Right cardiac atrium (tissue), 5 donors: ENCODE measurements at places on chromosomes 1 and 21.

DNA sequence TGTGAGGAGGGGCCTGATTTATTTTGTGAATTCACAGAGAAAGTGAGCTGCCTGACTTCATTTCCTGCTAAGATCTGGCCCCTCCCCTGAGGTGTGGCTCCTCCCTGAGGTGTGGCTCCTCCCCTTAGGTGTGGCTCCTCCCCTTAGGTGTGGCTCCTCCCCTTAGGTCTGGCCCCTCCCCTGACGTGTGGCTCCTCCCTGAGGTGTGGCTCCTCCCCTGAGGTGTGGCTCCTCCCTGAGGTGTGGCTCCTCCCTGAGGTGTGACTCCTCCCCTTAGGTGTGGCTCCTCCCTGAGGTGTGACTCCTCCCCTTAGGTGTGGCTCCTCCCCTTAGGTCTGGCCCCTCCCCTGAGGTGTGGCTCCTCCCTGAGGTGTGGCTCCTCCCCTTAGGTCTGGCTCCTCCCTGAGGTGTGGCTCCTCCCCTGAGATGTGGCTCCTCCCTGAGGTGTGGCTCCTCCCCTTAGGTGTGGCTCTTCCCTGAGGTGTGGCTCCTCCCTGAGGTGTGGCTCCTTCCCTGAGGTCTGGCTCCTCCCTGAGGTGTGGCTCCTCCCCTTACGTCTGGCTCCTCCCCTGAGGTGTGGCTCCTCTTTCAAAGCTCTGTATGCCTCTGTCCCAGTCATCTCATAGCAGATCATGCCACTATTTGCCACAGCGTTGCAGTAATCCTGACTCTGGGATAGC lies 26.9 kb upstream of the LRRC3 start:
- DNase-seq: no peak

GRCh38 chr1:160428655-160429054 lies 28.3 kb downstream of the VANGL2 start:
- peak; percentile 71 for DNase-seq

GRCh38 chr1:38361566-38361965 lies 315.0 kb upstream of the POU3F1 start:
- no peak for DNase-seq

DNA sequence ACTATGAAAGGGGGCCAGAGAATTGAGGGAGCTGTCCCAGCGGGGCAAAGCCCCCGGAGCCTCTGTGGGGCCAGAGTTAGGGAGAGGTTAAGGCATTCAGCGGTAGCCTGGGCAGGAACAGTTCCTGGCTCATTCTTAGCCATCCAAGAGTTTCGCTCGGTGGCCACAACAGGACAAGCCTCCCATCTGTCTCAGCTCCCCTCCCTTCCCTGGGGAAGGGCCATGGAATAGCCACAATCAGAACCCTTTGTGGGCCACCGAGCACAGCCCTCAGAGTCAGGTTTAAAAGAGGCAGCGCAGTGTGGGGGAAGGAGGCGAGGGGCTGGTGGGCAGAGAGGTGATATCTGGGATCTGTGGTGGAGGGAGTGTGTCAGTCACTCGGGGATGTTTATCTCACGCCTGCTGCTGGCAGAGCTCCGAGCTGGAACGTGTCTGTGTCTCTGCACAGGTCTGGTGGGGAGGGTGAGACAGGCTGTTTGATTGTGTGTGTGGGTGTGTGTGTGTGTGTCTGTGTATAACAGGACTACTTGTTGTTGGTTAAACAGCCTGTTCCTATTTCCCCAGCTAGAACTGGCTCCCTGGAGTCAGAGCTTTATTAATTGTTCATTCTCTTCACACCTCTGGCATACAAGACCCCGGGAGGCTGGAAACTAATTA lies 49.6 kb upstream of the GOLT1A start:
- DNase-seq: peak; percentile 80

DNA sequence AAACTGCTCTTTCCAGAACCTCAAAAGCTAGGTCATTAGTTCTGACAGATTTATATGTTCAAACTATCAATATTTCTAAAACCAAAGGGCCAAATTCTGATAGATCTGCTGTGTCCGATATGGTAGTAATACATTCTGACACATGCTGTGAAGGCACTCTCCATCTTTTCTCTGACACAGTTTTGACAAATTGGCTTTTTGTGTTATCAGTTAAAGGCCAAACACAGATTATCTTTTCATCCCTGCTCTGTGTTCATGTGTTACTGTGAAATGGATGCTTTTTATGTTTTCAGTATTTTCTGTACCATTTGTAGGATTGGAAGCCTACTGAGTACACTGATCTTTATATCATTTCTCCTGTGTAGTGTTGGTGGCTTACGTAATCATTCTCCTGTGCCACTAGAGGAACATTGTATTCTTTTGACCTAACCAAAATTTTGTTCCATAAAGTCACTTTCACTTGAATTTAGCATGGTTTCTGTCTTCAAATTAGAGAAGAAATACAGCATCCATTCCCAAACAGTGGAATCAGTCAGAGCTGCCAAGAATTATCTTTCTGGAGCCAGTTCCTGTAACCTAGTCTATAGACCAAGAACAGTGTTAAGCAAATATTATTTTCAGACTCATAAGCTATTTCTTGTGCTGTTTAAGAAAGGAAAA lies 137.2 kb downstream of the ADGRL2 start:
- DNase-seq: no peak

GRCh38 chr1:156844638-156845037 lies 14.3 kb downstream of the INSRR start:
- DNase-seq: no peak

GRCh38 chr1:9322661-9323244 lies 30.1 kb downstream of the SPSB1 start:
- peak; percentile 50 for DNase-seq

DNA sequence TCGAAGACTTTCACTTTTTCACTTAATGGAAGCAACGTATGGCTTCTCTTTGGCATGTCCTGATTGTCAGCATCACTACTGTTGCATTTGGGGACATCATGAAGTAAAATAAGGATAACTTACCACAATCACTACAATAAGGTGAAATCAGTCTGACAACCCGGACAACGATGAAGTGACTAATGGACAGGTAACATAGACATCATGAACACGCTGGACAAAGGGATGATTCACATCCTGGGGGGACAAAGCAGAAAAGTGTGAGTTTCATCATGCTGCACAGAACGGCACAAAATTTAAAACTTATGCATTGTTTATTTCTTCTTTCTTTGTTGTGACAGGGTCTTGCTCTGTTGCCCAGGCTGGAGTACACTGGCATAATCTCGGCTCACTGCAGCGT lies 53.9 kb downstream of the FH start:
- DNase-seq: no peak

DNA sequence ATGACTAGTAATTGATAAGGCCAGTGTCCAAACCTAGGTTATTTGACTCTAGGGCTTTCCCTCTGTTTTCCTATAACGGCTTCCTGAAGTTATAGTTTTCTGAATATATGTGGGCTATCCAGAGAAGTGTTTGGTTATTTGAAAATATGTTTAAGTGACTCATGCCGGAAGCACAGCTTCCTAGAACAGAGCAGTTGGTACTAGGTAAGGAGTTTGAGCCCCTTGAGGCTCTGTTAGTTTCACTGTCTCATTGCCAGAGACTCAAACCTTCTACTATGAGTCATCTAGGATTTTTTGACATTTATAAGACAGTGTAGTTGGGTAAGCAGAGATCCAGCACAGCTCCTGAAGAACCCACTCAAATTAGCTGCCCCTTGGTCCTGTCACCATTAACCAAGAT lies 27.1 kb upstream of the LEPR start:
- no peak for DNase-seq

- no peak for DNase-seq
Measured at GRCh38 chr1:26690576-26691031, 5.2 kb upstream of the ARID1A start.

- no peak for DNase-seq
Measured at GRCh38 chr1:97743129-97743528, 177.7 kb downstream of the DPYD start.

GRCh38 chr1:153395136-153395685 lies 4.3 kb upstream of the S100A8 start:
- DNase-seq: no peak

GRCh38 chr1:199742547-199742946 lies 285.0 kb upstream of the NR5A2 start:
- DNase-seq: no peak

GRCh38 chr1:29550119-29550841 lies 314.0 kb downstream of the PTPRU start:
- no peak for DNase-seq

- DNase-seq: no peak
Measured at GRCh38 chr21:16258844-16259611, 529.2 kb downstream of the USP25 start.

DNA sequence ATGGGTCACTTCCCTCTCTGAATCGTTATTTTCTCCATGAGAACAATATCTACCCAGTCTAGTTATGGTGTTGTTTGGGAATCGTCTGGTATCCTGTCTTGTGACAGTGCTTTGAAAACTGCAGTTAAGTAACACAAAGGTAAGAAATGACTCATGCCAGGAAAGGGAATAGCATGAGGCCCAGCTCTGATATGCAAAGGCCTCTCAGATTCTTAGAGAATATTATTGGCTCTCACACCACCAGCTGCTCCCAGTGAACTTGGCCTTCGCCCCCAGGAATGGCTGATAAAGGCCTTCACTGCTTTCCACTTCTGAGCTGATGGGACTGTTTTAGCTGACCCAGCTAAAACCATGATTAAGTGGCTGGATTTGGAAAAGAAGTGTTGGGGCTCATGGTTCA lies 27.1 kb downstream of the NEK2 start:
- DNase-seq: no peak

GRCh38 chr1:71494163-71494562 lies 413.3 kb upstream of the ZRANB2 start:
- no peak for DNase-seq

DNA sequence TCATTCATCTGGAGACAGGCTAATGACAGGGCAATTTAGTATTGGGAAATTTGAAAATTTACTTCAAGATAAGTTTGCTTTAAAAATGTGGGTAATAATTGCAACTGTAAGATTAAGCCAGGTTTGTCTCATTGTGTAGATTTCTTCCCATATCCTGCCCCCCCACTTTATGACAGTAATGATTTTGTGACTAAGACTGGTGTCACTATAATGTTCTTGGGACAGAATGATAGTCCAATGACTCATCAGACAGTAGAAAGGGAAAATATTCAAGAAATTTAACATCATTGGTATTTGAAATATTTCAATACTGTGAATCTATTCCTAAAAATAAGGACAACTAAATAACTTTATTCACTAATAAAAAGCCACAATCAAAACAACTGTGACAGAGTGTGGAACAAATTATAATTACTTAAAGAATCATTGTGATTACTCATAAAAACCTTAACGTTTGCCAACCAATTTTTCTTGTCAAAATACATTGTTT lies 36.7 kb downstream of the FH start:
- no peak for DNase-seq

DNA sequence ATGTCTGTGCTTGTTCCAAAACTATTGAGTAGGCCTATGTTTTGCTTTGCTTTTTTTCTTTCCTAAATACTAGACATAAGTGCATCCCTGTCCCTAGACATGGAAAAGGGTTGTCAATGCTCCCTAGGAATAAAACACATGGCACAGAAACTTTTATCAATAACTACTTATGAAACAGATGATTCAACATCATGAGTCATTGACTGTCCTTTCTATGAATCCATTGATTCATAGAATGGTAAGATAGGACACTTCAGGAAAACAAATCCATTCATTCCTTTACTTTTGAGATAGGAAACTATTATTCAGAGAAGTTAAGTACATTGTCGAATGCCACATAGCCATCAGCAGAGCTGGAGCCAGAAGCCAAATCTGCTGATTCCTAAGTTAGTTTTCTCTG lies 147.5 kb downstream of the TSEN15 start:
- no peak for DNase-seq

- no peak for DNase-seq
Measured at GRCh38 chr1:229851511-229851910, 215.5 kb upstream of the GALNT2 start.

DNA sequence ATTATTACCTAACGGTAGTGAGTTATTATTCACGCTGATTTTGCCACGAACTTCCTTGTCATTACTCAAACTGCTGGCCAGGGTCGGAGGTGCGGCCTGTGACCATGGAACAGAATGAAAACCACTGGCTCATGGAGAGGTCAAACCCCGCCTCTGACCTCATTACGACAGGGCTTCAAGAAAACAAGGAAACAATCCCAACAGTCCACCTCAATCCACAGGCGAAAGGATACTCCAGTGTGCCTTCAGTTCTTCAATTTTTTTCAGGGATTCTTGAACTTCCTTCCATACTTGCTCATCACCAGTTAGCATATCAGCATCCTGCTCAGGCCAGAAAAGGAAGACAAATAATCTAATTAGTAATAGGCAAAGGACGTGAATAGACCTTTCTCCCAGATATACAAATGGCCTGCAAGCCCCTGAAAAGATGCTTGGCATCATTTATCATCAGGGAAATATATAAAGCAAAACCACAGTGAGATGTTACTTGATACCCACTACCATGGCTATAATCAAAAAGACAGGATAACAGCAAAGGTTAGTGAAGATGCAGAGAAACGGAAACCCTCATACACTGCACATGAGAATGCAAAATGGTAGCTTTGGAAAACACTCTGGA lies 643.4 kb downstream of the SMYD3 start:
- DNase-seq: no peak

GRCh38 chr1:150444232-150444631 lies 43.0 kb upstream of the TARS2 start:
- no peak for DNase-seq

DNA sequence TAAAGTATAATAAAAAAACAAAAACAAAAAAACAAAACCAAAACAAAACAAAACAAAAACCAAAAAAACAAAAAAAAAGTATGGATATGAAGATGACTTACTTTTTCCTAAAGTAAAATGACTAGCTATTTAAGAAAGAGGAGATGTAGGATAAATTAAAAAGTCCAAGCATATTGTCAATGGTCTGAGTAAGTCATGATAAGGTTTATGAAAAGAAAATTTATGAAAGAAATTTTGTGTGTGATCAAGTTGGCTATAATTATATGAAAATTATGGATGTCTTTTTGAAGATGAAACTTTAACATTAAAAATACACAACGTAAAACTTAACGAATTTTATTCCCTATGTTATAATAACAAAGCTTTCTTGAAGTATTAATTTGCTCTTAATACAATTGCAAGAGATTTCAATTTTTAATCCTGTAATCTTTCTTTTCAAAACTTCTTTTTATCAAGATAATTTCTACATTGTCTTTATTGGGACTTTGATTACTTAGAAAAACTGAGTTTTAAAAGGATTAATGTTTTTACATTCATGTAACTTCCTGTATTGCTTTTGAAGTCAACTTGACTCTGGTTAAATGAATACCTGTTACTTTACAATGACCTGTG lies 200.9 kb upstream of the IVNS1ABP start:
- no peak for DNase-seq

DNA sequence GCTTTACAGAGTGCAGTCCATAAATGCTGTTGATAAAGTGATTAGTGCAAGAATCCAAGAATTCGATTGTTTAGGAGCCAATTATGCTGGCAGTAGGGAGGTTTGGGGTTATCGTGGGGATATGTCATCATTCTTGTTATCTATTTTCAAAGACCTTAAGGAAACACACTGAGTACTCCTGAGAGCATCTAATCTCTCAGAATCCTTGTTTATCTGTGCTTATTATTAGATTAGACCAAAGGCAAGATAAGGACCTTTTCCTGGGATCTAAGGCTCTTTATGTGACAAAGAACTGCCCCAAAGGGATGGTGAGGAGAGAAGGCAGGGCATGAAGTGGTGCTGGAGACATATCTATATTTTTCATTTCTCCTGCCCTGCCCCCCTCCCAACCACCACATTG lies 139.1 kb downstream of the TSEN15 start:
- DNase-seq: no peak

- DNase-seq: no peak
Measured at GRCh38 chr1:172380441-172381244, 39.8 kb upstream of the C1orf105 start.

- DNase-seq: no peak
Measured at GRCh38 chr1:12712929-12713328, 3.0 kb upstream of the AADACL3 start.
